ENCODE measurements at places on chromosomes 11 and 22.

DNA sequence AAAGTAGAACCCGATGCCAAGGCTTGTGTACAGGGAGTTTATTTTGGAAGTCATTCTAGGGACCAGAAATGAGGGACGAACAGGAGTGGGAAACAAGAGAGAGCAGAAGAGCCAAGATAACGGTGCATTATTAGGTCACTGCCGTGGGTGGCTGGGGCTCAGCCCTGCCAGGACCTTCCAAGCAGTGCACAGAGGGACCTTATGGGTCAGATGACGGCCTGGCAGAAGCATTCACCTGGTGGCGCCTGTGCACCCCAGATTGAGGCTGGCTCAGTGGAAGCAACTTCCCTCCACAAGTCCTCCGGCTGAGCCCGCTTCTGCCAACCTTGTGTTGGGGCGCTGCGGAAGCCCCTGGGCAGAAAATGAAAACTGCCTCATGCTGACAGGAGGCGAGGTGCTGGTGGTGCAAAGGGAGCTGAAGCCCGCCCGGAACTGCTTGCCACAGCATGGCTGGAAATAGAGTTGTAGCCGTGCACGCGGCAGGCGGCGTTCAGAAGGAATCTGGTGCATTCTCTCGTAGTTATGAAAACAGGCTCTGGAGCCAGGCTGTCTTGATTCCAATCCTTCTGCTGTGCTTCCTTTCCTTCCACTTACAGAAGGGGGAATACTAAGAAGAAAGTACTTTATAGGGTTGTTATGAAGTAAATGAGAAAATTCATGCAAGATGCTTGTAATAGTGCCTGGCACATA lies 22.2 kb upstream of the TP53I11 start:
- DNase-seq = peak; percentile 47

GRCh38 chr11:26070714-26071380 lies 261.1 kb upstream of the ANO3 start:
- DNase-seq = no peak

GRCh38 chr11:117020869-117021564 lies 77.2 kb downstream of the SIK3 start:
- no peak for DNase-seq

- no peak for DNase-seq
Observed at GRCh38 chr11:91794146-91794545, 430.5 kb upstream of the FAT3 start.

- no peak for DNase-seq
Observed at GRCh38 chr11:57310630-57311086, 14.1 kb downstream of the TNKS1BP1 start.

GRCh38 chr22:42549331-42550060 lies 4.3 kb upstream of the SERHL2 start:
- DNase-seq = no peak

- no peak for DNase-seq
Observed at GRCh38 chr22:41257696-41258095, 17.0 kb upstream of the CHADL start.

- no peak for DNase-seq
Observed at GRCh38 chr22:35039625-35040024, 26.3 kb upstream of the ISX start.

GRCh38 chr11:132528181-132528580 lies 1004.1 kb downstream of the OPCML start:
- no peak for DNase-seq

- no peak for DNase-seq
Observed at GRCh38 chr22:42425337-42425988, 6.7 kb downstream of the NFAM1 start.

GRCh38 chr11:21511835-21512440 lies 680.9 kb upstream of the ANO5 start:
- DNase-seq = peak; percentile 32

DNA sequence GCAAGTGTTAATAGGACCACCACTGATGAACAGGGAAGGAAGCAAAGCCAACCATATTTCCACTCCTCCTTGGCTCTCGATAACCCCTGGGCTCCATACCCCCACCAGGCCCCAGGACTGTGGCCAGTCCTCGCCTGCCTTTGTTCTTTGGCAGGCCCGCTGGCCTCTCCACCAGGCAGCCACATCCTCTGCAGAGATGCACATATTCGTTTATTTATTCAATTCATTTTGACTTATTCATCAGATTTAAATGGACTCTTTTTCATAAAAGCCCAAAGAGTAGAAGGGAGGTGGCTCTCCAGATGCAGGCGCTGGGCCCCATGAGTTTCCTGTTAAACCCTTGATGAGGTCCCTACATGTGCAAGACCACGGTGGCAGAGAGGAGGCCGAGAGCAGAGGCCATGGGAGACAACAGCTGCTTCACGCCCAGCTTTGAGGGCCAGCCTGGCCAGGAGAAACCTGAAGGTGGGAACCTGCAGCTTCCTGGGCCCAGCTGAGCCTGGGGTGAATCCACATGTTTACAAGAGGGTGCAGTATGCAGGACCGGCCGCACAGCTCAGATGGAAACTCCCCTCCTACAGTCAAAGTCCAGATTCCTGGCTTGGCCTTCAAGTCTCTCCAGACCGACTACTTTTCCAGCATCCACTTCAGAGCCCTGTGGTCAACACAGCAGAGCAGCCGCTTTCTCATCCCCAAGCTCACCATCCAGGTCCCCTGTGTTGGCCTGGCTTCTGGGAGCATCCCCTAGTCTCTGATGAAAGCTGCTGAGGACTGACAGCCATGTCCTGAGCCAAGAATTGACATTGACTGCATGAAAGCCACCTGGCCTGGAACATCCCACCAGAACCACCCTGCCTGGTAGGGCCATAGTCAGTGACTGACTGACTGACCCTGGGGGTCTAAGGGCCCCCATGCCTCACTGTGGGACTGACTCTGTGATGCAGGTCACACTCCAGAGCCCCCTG lies 39.7 kb upstream of the CCND1 start:
- no peak for DNase-seq

GRCh38 chr22:39383841-39384625 lies 15.5 kb upstream of the TAB1 start:
- DNase-seq = no peak

DNA sequence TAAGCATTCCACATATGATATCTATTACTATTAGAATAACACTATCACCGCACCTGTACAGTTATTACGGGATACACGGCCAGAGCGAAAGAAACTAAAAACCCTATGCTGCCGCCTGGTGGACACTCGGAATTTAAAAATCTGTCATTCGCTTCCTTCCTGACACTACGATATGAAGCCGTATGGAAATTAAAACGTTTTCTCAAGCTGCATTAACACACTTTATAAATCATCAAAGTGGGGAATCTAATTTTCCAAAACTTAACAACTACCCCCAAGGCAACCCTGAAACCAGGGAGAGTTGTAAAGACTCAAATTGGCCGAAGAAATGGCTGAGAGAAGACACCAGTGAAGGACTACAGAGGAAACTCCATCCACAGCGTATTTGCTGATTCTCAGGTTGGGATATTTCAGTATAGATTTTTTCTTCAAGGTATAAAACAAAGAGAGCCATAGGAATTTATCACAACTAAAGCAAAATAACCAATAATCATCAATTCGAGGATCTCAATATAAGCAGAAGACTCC lies 1.4 kb downstream of the CCDC73 start:
- peak; percentile 34 for DNase-seq

DNA sequence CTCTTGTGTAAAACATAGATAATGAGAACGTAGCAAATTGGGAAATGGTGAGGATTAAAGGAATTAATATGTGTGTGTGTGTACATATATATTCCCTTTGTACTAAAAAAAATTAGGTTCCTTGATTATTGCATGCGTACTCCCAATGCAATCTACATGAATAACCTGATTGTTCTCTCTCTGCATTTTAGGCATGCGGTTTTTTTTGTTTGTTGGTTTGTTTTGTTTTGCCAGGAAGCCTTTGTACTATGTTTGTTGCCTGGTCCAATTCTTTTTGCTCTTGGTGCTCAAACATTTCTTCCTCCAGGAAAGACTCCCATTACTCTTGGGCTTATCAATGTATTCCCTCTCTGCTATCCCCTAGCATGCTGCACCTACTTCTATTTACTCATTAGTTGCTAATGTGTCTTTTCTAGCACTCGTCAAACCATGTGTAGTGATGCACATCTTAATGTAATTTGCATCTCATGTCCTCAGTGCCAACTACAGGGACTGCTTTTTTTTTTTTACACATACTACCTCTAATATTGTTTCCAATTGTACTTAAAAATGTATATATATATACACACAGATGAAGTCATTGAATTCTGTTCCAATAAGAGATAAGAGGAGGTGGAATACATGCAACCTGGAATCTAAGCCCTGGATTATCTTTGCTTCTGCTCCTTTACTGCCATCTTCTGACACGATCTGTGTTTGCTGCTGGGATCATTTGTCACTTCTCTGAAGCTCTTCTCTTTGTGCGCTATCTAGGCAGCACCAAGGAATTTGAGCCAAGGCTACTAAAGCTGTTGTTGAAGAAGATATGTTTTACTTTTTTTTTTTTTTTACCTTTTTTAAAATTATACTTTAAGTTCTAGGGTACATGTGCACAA lies 197.2 kb upstream of the ANO3 start:
- peak; percentile 62 for DNase-seq

GRCh38 chr11:559020-559620 lies 1.4 kb downstream of the LMNTD2 start:
- DNase-seq = no peak

DNA sequence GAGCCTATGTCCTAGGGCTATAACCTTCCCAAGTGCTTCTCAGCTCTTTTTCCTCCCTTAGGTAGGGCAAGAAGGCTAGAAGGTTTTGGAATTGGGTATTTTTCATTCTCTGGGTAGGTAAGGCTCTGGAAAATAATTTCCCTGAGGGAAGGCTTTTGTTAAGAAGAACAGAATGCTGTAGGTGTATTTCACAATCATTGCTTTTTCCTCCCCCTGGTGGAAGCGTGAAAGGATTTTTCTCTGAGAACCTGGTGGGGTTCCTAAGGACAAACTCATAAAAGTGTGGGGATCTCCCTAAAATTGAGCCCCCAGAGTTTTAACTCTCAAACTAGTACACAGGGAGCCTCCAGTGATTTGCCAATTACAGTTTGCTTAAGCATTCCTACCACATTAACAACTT lies 41.1 kb upstream of the NARS2 start:
- DNase-seq = no peak

- no peak for DNase-seq
Observed at GRCh38 chr11:11076879-11077278, 219.0 kb upstream of the ZBED5 start.

GRCh38 chr11:13486926-13487660 lies 8.7 kb downstream of the PTH start:
- DNase-seq = no peak

- no peak for DNase-seq
Observed at GRCh38 chr22:31346733-31347250, 646 bp upstream of the PATZ1 start.

DNA sequence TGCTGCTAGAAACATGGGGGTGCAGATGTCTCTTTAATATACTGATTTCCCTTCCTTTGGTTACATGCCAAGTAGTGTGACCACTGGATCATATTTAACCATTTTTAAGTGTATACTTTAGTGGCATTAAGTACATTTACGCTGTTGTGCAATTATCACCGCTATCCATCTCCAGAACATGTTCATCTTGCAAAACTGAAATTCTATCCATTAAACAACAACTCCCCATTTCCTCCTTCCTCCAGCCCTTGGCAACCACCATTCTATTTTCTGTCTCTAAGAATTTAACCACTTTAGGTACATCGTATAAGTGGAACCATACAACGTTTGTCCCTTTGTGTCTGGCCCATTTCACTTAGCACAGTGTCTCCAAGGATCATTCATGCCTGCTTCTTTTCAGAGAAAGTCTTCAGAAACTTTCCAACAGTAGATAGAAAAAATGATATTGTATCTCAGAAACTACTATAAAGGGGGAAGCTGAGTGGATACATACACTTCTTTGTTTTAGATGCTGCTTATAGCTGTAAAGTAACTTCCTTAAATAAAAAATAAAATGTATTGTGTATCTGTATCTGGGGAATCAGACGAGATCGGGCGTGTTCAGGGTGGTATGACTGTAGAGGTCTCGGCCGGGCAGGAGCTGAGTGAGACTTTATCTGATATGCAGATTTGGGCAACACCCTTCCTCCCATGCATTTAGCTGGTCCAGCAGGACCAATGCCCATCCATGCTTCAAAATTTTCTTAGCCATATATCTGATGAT lies 44.6 kb upstream of the ZBED5 start:
- DNase-seq = no peak

GRCh38 chr11:73597336-73597955 lies 466 bp downstream of the FAM168A start:
- DNase-seq = peak; percentile 15
